CD4-positive, alpha-beta T cell treated with Interleukin-15 for 1 hour (primary cell): ENCODE measurements at places on chromosomes 2 and 18.

- DNase-seq = no peak
Measured at GRCh38 chr18:54192900-54193299, 31.6 kb downstream of the MBD2 start.

- no peak for DNase-seq
Measured at GRCh38 chr18:74126684-74127655, 20.7 kb downstream of the FBXO15 start.

- no peak for DNase-seq
Measured at GRCh38 chr2:65483763-65484162, 51.4 kb upstream of the SPRED2 start.

DNA sequence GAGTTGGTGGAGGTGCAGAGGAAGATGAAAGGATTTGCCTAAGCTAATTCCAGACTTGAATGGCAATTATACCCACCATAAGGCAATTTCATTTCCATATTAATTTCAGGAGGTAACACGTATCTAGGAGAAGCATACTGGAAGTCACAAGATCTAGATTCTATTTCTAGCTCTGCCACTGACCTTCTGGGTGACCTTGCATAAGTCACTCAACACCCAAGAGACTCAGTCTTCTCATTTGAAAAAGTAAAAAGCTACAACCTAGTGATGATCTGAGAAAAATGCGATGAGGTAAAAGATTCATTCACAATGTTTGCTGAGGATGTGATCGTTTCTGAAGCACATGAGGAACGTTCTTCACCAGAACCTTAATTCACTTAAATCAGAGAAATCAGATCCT, 55.9 kb downstream of the GRB14 start:
- DNase-seq = no peak

DNA sequence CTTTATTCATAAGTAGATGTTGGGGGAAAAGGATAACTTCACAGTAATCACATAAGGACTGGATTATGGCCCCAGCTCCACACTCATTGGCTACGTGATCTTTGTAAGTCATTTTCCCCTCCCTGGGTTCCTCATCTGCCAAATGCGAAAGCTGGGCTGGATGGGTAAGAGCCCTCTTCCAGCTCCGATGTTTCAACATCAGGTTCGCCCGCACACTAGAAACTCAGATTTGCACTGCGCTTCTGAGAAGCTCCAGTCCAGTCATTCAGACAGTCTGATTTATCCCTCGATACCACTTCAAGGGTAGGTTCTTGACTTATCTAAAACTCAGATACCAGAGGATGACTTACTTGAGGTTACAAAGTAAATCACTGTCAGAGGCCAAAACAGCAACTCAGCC, 31.0 kb upstream of the RMDN2 start:
- no peak for DNase-seq

- no peak for DNase-seq
Measured at GRCh38 chr2:215375467-215375830, 60.4 kb downstream of the FN1 start.

DNA sequence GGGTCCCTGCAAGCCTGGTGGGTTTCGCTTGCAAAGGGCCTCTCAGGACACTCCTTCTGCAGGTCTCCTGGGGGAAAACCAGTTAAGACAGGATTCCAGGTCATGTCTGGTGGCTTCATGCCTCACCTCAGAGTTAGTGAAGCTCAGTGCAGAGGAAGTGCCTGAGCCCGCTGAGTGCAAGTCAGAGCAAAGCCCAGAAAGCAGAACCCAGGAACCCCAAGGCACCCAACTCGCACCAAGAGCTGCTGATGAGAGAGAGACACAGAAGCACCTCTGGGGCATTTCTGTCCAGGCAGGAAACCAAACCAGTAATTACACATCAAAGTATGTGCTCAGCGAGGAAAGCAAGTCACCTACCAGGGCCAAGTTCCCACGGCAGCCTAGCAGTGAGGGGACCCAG, 78.4 kb downstream of the ARHGEF4 start:
- no peak for DNase-seq

DNA sequence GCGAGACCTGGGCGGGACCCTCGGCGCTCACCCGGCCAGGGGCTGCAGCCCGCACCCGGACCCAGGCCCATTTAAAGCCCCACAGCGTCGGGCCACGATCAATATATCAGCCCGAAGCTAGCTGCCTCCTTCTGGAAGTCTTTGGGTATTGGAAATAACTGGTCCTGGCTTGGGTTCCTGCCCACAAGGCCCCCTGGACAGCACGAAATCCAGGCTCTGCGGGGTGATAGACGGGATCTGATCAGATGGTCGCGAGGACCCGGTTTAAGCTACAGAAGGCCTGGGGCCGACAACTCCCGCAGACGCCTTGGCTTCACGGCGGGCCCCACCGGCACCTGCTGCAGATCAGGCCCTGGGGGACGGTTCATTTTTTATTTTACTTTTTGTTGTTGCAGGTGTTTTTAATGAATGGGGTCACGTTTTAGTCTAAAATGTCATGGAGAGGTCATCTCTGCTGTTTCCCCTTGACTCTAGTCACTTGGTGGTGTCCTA, 362 bp upstream of the PSTPIP2 start:
- no peak for DNase-seq

- DNase-seq = no peak
Measured at GRCh38 chr2:157866666-157867642, 9.2 kb downstream of the ACVR1 start.

GRCh38 chr2:11687736-11688135, 17.7 kb upstream of the NTSR2 start:
- no peak for DNase-seq

DNA sequence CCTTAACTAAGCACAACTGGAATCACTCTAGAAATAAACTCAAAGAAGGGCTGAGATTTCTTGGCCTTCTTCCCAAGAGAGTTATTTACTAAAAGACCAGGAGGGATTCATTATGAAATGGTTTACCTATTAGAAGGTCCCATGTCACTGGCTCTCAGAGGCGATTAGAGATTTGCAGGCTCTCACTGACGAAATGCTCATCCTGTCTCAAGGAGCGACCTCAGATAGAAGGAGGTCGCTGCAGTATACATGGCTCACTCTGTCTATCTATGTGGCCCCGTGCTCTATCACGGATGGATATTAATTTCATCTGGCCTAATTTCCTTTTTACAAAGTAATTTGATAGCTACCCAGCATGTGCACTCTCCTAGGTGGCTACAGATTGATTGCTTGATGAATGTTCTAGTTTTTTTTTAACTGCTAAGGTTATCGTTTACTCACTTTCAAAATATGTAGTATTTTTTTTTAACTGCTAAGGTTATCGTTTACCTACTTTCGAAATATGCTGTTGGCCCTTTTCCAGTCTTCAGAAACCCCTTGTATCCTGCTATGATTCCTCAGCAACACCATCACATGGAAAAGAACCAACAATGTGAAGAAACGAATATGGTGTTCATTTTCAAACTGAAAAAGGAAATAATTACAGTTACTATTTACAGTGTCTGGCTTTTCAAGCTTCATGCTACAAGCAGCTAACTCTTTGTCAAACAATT, 9.1 kb downstream of the SMIM21 start:
- DNase-seq = no peak

GRCh38 chr2:240911641-240912265, 5.6 kb downstream of the CROCC2 start:
- no peak for DNase-seq

DNA sequence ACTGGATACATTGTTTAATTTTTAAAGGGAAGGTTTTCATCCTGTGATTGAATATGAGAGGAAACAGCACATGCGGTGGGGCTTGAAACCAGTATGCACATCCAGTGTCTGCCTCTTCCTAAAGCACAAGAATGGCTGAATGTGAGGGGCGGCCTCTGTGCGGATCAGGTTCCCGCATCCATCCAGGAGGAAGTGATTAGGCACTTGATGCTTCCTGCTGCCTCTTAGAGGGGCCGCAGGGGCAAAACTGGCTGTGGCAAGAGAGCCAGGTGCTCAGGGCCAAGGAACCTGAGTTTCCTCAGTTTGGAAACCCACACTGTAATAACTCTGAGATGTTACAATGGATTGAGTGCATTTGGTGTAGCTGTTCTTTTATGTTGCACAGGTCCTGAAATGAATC, 48.8 kb downstream of the THNSL2 start:
- DNase-seq = no peak

- no peak for DNase-seq
Measured at GRCh38 chr18:34550902-34551301, 159.2 kb upstream of the DTNA start.

DNA sequence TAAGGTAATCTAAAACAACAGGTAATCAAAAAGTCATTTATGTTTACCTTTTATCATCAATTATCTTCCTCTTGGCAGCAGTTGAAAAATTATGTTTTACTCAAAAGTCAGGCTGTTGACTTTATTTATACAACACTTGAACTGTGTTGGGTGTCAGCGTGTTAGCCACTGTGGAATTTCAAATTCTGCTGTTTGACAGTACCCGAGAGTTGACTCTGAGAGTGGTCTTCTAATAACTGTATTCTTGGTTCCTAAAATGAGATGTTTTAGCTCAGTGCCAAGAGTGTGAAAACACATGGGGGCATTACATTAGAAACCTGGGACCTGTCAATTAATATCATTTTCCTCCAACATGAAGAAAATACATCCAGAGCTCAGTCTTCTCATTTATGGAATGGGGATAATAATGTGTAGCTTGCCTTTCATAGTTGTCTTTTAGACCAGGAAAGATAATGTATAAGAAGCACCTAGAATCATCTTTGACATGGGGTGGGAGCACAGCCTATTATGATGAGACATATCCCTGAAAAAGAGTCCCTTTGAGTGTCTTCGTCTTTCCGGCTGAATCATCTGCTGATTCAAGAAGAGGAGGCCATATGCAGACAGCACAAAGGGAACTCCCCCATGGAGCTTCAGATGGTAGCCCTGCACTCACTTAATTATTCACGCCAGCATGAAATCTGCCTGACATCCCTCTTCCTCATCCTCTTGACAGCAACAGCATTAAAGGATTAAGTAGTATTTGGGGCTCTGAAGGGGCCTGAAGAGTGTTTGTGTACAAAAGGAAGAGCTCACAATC, 89.1 kb downstream of the AFF3 start:
- no peak for DNase-seq

- DNase-seq = no peak
Measured at GRCh38 chr18:34651586-34652369, 58.3 kb upstream of the DTNA start.

DNA sequence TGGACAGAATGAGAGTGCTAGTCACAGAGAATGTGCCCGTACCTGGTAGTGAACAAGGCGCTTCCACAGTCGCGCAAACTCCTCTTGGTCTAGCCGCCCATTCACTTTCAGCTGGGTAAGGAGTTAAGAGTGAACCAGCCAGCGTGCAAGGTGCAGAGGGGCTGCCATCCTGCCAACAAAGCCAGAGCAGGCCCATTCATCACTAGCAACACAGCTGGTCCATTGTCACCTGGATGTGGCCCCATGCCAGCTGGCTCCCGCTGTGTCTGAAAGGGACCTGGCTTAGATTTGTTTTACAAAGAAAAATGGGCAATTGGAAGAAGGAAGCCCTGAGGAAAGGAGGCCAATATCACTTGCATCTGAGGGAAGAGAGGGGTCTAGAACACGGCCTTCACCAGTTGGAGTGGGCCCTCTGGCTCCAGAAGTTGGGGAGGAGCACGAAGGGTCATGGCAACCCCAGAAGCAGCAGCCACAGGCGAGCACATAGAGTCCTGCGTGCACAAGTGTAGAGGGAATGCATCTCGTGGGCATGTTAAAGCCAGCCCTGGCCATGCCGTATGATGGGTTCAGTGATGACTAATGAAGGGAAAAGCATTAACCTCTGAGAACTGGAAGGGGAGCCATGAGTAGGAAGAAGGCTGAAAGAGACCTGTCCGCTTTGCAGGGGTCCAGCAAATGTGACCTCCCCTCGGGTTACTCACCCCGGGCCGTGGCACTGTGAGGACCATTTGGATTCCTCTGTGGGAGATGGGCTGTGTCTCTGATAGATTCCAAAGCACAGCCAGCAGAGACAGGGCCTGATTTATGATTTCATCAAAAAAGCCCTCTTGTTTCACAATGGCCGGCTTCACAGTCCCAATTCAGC, 70.6 kb downstream of the CAPN13 start:
- no peak for DNase-seq

GRCh38 chr2:71681626-71682025, 228.3 kb downstream of the DYSF start:
- no peak for DNase-seq

- no peak for DNase-seq
Measured at GRCh38 chr2:169116327-169116726, 47.0 kb downstream of the DHRS9 start.

DNA sequence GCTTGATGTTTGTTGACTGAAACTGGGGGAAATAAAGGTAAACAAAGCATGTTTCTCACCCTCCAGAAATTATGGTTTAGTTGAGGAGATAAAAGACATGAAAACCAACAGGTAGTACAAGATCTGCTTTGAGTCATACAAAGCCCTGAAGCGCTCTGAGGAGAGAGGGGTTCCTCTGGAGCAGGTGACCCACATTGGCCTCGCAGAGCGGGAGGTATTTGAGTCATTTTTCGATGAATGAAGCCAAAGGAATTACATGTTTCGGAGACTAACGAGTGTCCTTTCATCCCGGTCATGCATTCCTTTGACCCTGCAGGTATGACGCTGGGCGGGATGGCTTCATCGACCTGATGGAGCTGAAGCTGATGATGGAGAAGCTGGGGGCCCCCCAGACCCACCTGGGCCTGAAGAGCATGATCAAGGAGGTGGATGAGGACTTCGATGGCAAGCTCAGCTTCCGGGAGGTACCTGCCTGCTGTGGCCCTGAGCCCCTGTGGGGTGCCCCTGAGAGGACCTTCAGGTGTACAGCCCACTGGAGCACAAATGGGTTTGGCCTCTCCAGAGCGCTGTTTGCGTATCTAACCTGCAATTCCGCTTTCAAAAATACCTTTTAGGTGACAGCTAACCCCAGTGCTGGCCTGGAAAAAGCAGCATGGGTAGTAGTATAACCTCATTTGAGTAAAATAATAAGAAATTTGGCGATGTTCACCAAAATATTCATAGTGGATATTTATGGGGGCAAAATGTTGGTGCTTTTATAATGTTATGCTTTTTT, 29.3 kb downstream of the EFHD1 start:
- DNase-seq = no peak

DNA sequence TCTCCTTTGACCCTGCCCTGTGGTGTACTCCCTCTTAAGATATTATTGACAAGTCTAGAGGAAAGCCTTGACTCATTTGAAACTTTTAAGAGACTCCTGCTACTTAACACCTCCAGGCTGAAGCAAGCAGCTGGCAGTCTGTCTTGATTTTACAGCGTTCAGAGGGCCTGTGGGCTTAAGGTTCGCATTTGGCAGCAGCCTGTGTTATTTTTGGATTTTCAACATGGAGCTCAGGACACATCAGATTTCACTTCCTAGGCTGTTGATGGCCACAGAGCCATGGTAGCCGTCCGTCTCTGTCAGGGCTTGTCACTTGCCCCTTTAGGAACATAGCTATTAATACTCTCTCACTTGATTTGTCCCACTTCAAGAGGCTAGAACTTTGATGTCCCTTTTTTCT, 73.6 kb downstream of the VWA3B start:
- no peak for DNase-seq

GRCh38 chr2:111186121-111186715, 65.5 kb downstream of the BCL2L11 start:
- DNase-seq = no peak

GRCh38 chr18:74178884-74179283, 30.6 kb downstream of the TIMM21 start:
- DNase-seq = no peak

DNA sequence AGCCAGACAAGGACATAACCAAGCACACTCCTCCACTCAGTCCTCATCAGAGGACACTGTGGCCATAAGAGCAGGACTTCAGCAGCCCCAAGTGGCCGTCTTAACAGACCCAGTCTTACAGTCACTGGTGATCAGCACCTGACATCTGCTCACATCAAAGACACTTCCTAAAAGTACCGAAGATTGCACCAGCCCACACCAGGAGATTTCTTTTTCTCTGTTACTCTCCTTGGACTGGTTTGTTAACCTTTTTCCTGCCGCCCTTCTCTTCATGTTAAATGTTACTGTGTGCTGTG, 44.1 kb downstream of the MRPS5 start:
- no peak for DNase-seq
